ENCODE measurements at places on chromosomes 4 and X.
A peak's percentile ranks its signal among the peaks of the same experiment; 100 is the strongest.

DNA sequence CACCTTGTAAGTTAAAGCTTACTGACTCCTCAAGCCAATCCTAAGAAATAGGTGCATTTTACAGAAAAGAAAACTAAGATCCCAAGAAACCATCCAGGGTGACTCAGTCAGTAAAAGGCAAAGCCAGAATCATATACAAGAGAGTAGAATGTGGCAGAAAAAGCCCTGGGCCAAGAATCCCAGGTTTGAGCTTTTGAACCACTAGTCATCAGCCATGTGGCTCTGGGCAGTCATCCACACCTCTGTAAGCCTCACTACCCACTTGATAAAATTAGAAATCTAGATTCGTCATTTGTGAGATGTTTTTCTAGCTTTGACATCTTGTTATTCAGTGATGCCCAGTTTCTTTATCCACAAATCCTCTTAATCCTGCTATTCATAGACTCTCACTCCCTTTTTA, 122.2 kb upstream of the PDE5A start:
- peak; percentile 75 for DNase-seq

DNA sequence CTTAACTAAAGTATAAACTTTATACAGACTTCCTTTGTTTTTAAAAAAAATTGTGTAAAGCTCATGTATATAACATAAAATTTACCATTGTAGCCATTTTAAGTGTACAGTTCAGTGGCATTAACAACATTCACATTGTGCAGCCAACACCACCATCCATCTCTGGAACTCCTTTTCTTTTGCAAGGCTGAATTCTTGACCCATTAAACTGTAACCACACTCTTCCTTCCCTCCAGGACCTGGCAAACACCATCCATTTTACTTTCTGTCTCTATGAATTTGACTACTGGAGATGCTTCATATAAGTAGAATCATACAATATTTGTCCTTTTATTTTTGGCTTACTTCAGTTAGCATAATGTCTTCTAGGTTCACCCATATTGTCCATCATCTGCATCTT, 104.7 kb downstream of the RASL11B start:
- DNase-seq: no peak

GRCh38 chrX:7346021-7346420, 198.1 kb upstream of the PUDP start:
- DNase-seq: peak; percentile 73

DNA sequence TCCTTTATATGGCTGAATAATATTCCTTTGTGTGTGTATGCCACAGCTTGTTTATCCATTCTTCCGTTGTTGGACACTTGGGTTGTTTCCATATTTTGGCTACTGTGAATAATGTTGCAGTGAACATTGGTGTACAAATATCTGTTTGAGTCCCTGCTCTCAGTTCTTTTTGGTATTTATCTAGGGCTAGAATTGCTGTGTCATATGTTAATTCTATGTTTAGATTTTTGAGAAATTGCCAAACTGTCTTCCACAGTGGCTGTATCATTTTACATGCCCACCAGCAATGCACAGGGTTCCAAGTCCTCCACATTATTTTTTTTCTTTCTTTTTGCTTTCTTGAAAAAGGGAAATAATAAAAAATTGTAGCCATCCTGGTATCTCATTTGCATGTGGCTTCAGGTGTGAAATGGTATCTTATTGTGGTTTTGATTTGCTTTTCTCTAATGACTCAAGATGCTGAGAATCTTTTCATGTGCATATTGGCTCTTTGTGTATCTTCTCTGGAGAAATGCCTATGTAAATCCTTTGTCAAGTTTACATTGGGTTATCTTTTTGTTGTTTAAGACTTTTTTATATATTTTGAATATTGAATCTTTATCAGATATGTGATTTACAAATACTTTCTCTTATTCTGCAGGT, 129.7 kb downstream of the RAPGEF2 start:
- no peak for DNase-seq

DNA sequence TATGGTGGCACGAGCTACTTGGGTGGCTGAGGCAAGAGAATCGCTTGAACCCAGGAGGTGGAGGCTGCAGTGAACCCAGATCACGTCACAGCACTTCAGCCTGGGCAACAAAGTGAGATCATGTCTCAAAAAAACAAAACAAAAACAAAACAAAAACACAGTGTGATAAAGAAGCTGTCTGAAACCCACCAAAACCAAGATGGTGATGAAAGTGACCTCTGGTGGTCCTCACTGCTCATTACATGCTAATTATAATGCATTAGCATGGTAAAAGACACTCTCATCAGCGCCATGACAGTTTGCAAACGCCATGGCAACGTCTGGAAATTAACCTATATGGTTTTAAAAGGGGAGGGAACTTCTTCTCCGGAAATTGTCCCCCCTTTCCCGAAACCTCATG, 29.4 kb upstream of the OPHN1 start:
- peak; percentile 47 for DNase-seq

GRCh38 chr4:71237641-71238040, 101.2 kb upstream of the SLC4A4 start:
- no peak for DNase-seq

DNA sequence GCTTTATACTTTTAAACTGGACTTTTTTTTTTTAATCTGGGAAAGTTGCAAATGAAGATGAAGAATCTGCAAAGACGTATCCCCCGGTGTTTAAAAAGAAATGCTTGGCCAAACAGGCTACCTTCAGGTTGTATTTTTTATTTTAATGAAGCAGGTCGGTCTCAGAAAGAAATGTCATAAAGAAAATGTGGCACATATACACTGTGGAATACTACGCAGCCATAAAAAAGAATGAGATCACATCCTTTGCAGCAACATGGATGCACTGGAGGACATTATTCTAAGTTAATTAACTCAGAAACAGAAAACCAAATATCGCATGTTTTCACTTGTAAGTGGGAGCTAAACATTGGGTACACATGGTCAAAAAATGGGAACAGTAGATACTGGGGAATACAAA, 123.4 kb downstream of the IRF2 start:
- DNase-seq: no peak

DNA sequence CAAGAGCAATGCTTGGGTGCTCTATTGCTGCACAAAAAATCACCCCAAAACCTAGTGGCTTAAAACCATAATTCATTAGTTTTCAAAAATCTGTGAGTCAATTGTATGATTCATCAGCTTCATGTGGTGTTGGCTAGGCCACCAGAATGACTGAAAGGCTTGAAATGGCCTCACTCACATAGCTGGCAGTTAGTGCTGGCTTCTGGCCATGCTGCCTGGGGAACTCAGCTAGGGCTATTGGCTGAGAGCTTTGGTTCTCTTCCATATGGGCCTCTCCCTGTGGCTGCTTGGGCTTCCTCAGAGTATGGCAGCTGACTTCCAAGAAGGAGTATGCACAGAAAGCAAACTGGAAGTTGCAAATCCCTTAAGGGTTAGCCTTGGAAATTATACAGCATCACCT, 3.1 kb upstream of the MTMR1 start:
- DNase-seq: peak; percentile 92

DNA sequence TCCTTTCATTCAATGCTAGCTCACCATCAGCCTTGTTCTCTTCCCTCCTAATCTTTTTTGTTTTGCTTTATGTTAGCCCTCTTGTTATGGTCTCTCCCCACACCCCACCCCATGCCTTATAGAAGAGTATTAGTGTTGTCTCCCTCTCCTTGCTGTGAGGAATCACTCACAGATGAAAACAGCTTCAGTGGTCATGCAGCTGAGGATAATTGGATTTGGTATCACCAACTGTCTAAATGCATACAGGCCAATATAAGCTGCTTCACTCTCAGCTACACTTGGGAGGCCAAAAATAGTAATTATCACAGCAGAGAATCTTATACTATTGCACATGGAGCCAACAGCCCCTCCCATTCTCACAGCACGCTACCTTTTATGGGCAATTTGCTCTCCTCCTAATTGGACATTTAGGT, 494.6 kb upstream of the FAM241A start:
- no peak for DNase-seq

GRCh38 chrX:119734897-119735339, 23.5 kb upstream of the SOWAHD start:
- DNase-seq: no peak

GRCh38 chrX:40897718-40898270, 162.5 kb upstream of the MED14 start:
- no peak for DNase-seq

DNA sequence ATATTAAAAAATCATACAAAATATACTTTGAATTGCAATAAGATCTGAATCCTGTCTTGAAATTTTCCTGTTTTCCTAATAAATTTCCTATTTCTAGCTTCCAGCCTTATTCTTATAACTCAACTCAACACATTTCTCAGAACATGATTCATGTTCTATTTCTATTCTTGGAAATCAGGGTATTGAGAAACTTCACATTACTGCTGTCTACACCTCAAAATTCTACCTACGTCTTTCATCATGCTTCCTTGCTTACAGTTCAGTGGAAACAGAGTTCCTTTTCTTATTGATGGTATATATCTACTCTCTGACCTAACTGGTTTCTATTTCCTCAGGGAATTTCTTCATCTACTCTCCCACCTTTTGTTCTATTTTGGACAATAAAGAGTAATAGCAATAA, 2139.0 kb downstream of the ARAP2 start:
- DNase-seq: no peak

- DNase-seq: no peak
These were observed 13.3 kb downstream of the HELT start for GRCh38 chr4:185031611-185032010.

GRCh38 chr4:80913381-80913780, 117.1 kb upstream of the BMP3 start:
- no peak for DNase-seq

GRCh38 chr4:44632089-44632488, 19.3 kb downstream of the YIPF7 start:
- DNase-seq: no peak

- DNase-seq: peak; percentile 59
These were observed 122.7 kb downstream of the CBLL2 start for GRCh38 chrX:22395372-22395771.

DNA sequence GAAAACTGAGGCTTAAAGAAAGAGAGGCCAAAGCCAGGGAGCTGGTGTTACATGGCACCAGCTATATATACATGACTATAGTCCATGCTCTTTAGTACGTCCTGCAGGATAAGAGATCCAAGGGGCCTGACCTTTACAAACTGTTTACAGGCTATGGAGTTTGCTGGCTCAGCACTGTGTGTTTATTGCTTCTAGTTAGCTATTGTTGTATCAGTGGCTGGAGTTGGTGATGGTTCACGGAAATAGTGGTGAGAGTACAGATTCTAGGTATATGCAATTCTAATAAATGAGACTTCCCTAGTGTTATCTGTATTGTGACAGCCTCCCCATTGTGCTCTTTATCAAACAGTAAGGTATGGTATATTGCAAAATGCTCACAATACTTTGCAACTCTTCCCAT, 46.5 kb downstream of the REPS2 start:
- DNase-seq: no peak

GRCh38 chrX:147950352-147950751, 30.8 kb upstream of the FMR1NB start:
- no peak for DNase-seq

DNA sequence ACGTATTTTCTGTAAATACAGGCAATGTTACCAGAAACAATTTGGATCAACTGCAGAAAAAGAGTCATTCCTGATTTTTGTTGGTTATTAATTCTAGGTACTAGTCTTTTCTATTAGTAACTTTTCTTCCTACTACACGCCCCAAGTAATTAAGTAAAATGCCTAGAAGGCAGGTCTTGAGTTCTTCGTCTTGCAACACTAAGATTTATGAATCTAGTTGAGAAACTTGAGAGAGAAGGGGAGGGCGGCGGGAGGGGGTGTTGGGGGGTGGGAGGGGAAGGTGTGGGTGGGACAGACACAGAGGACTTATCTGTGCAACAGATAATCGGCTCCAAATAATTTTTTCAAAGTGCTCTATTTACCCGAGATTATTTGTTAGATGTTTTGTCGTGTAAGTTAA, 3.0 kb downstream of the RAP2C start:
- DNase-seq: no peak

DNA sequence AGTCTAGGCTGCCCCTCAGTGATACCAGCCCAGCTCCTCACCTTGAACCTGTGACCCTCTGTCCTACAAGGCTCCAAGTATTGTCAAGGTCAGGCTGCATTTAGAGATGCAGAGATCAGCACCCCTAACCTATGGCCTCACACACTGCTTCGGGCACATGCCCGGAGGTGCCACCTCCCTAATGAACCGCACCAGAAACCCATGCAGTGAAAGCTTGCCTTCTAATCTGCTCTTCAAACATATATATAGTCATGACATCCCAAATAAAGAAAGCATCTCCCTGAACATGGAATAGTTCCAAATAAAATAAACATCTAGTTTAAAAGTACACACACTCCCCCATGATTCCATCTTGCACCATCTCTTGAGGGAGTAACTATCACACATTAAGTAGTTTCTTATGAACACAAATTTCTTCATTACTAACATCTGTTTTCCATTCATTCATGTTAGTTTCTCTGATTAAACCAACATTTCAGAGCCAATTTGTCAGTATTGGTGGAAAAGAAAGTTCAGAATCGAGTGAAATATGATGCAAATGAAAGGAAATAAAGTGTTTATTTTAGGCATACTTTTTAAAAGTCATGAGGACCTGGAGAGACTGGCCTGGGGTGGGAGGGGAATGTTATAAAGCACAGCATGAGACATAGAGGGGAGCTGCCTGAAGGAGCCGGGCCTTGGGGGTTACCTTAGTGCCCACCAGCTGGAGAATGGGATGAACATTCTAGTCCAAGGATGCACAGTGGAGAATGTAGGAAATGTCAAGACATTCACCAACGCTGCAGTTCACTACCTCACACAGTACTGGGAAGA, 19.2 kb downstream of the CC2D2A start:
- peak; percentile 95 for DNase-seq

DNA sequence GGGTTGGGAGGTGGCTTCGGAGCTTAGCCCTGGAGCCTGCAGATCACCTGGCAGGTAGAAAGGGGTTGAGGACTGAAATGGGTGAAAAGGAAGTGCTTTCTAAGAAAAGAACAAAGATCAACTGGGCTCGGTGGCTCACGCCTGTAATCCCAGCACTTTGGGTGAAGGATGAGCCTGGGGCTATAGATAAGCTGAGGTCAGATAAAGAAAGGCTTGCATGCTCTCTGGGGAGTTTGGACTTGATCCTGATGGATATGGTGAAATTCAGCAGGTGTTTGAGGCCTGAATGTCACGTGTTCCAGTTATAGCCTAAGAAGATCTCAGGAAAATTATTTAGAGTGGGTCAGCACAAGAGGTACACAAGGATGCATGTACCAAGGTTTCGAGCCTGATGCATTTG, 40.8 kb downstream of the SLC34A2 start:
- DNase-seq: no peak

- DNase-seq: peak; percentile 21
These were observed 23.3 kb downstream of the BRCC3 start for GRCh38 chrX:155094468-155095061.

- DNase-seq: peak; percentile 67
These were observed 28.9 kb upstream of the OPHN1 start for GRCh38 chrX:68462197-68462596.

DNA sequence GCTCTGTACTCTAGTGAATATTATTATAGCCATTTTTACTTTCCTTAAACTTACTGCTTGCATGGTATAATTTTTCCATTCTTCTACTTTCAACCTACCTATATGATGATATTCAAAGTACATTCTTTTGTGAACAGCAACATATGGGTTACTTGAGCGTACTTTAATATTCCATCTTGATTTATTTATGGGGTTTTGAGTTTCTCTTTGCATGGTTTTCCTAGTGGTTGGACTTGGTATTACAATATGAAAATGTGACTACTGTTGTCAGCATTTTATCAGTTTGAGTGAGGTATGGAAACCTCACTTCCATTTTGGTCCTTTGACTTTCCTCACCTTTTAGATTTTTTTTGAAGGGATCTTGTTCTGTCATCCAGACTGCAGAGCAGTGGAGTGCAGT, 35.9 kb downstream of the ADGRG4 start:
- no peak for DNase-seq

Measured in IMR-90 (cell line).